ENCODE measurements at places on chromosomes 7 and 10. TPM values are rescaled to one million over a fixed set of nuclear protein-coding genes. Genes with fewer than 3 reads are reported as not detected.

ADAM12 gene
- total RNA-seq = 166 TPM

ZNF722 gene
- not detected for total RNA-seq

GRCh38 chr10:34821587-34822585 is 6.8 kb upstream of the PARD3 start:
- H3K4me1 ChIP-seq = peaks cover 3% of the 10 kb centered on the region
- H3K4me3 ChIP-seq = no peak overlapping the region
- H3K27me3 ChIP-seq = no peaks in the 10 kb centered on the region
- no peaks in the 10 kb centered on the region for H3K36me3 ChIP-seq

GRCh38 chr10:15037691-15038090 is 6.1 kb upstream of the OLAH start:
- DNase-seq = no peak
- H3K36me3 ChIP-seq = peaks cover 2% of the 10 kb centered on the region
- peaks cover 18% of the 10 kb centered on the region for H3K4me1 ChIP-seq
- H3K27ac ChIP-seq = no peak overlapping the region

SLC26A3 gene
- not detected for total RNA-seq

CLDN3 gene
- total RNA-seq = 0.32 TPM

- H3K4me1 ChIP-seq = peaks cover 28% of the 10 kb centered on the region
- peak overlapping the region; percentile 92 for H3K27ac ChIP-seq
- H3K4me3 ChIP-seq = peak overlapping the region; percentile 13
These were observed 44.1 kb downstream of the HGF start for GRCh38 chr7:81725812-81726127.

GRCh38 chr10:101066146-101066895 is 4.5 kb downstream of the KAZALD1 start:
- peak overlapping the region; percentile 83 for H3K4me3 ChIP-seq
- peak overlapping the region; percentile 63 for H3K27ac ChIP-seq
- no peaks in the 10 kb centered on the region for H3K27me3 ChIP-seq
- DNase-seq = no peak
- no peaks in the 10 kb centered on the region for H3K36me3 ChIP-seq

- peaks cover 2% of the 10 kb centered on the region for H3K36me3 ChIP-seq
- peak; percentile 38 for DNase-seq
- peaks cover 47% of the 10 kb centered on the region for H3K4me1 ChIP-seq
- H3K4me3 ChIP-seq = peak overlapping the region; percentile 73
- no peaks in the 10 kb centered on the region for H3K27me3 ChIP-seq
- H3K27ac ChIP-seq = no peak overlapping the region
These were observed 3.2 kb downstream of the IMPDH1 start for GRCh38 chr7:128406314-128407232.

GRCh38 chr10:121459622-121460453 is 138.4 kb downstream of the FGFR2 start:
- no peak overlapping the region for H3K4me3 ChIP-seq
- no peaks in the 10 kb centered on the region for H3K27me3 ChIP-seq
- H3K36me3 ChIP-seq = no peaks in the 10 kb centered on the region
- no peak for DNase-seq
- H3K4me1 ChIP-seq = peaks cover 29% of the 10 kb centered on the region

AGR2 gene
- total RNA-seq = not detected

- H3K27ac ChIP-seq = no peak overlapping the region
- no peaks in the 10 kb centered on the region for H3K27me3 ChIP-seq
- no peak overlapping the region for H3K4me3 ChIP-seq
- no peak for DNase-seq
- H3K36me3 ChIP-seq = no peaks in the 10 kb centered on the region
These were observed 500.5 kb upstream of the LRRN3 start for GRCh38 chr7:110590415-110590814.

DNA sequence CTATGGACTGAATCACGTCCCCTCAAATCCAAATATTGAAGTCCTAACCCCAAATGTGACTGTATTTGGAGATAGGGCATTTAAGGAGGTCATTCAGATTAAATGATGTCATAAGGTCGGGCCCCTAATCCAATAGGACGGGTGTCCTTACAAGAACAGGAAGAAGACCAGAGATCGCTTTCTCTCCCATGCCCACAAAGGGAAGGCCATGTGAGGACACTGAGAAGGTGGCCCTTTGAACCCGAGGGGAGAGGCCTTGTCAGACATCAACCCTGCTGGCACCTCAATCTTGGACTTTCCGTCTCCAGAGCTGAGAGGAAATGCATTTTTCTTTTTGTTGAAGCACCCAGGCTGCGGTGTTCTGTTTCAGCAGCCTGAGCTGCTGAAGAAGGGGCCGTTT is 72.3 kb upstream of the KLF6 start:
- no peaks in the 10 kb centered on the region for H3K27me3 ChIP-seq
- no peaks in the 10 kb centered on the region for H3K36me3 ChIP-seq
- no peak overlapping the region for H3K4me3 ChIP-seq
- H3K4me1 ChIP-seq = peaks cover 47% of the 10 kb centered on the region
- no peak for DNase-seq
- no peak overlapping the region for H3K27ac ChIP-seq

DNA sequence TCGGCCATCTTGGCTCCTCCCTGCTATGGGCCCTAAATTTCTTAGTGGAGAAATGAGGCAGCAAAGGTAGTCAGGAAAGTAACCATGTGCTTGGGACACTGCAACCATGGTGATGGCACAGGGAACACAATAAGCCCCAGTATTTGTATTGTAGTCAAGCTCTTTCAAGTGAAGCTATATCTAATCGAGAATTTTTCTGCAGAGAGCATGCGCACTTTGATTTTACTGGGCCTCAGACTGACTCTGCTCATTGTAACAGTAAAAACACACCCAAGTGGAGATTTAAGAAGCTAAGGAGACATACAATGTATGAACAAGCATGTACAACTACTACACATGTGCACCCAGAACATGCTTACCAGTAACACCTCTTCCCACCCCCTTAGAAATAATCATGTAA is 67.3 kb upstream of the TMEM229A start:
- H3K4me1 ChIP-seq = no peaks in the 10 kb centered on the region
- no peaks in the 10 kb centered on the region for H3K36me3 ChIP-seq
- H3K27me3 ChIP-seq = peaks cover 4% of the 10 kb centered on the region
- DNase-seq = no peak
- H3K27ac ChIP-seq = no peak overlapping the region

DNA sequence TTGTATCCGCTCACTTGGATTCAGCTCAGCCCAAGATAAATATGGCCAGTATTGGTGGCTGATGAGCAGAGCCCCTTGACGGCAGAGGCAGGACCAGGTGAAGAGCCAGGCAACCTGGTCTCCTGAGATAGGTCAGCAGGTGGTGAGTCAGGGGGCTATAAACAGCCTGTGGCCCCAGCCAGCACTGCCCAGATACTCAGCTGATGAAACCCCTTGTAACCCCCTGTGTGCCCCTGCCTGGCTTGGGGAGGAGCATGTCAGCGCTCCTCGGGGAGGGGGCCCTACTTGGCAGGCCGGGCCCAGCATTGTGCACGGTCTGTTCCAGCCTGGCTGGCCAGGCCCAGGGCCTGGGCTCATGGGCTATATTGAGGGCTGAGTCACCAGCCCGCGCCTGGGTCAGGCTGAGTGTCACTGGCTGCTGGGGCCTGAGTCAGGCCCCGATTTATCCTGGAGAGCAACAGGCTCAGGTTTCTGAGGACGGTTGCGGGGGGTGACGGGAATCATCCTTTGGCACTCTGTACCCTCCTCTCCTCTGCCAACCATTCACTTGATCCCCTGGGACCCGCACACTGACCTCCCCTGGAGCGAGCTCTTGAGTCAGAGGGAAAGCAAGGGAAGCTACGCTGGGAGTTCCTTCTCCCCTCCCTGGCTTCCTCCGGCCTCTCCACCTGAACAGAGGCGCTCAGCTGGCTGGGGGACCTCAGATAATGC is 2.8 kb upstream of the FLNC start:
- peak overlapping the region; percentile 98 for H3K27ac ChIP-seq
- peak overlapping the region; percentile 15 for H3K4me3 ChIP-seq
- H3K36me3 ChIP-seq = no peaks in the 10 kb centered on the region
- H3K4me1 ChIP-seq = peaks cover 46% of the 10 kb centered on the region

DNA sequence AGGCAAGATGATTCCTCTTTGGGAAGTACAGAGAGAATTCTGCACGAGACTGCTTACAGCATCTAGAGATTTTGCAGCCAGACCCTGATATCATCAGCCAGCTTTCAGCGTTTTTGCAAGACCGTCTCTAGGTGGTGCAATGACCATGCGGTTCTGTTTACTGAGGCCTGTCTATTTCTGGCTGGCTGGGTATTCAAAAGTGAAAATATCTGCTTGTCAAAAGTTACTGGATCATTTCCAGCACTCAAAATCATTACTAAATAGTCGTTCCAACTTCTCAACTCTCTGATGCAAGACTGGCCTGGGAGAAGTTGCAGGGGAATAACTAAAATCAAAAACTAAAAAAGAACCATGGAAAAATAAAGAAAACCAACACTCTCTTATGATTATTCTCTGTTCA is 240.1 kb downstream of the ELMO1 start:
- peaks cover 21% of the 10 kb centered on the region for H3K4me1 ChIP-seq
- peak overlapping the region; percentile 68 for H3K27ac ChIP-seq
- no peak overlapping the region for H3K4me3 ChIP-seq
- DNase-seq = no peak
- H3K27me3 ChIP-seq = peaks cover 6% of the 10 kb centered on the region

GRCh38 chr7:154628556-154628955 is 374.4 kb downstream of the PAXIP1 start:
- no peak overlapping the region for H3K27ac ChIP-seq
- H3K4me3 ChIP-seq = no peak overlapping the region
- H3K36me3 ChIP-seq = no peaks in the 10 kb centered on the region
- H3K4me1 ChIP-seq = no peaks in the 10 kb centered on the region
- no peaks in the 10 kb centered on the region for H3K27me3 ChIP-seq

DNA sequence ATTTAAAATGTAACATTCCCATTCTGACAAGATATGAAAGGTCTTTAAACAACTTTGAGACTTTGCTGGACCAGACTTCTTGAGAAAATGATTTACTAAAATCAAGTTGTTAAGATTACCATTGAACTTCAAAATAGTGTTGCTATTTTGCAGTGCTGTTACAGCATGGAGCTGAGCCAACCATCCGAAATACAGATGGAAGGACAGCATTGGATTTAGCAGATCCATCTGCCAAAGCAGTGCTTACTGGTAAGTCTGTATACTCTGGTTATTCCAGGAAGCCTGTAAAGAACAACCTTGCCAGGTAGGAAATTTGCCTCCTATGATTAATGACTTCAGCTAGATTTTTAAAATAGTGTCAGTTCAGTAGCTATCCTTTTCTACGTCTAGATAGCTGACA is 18.8 kb downstream of the TNKS2 start:
- H3K27me3 ChIP-seq = no peaks in the 10 kb centered on the region
- H3K27ac ChIP-seq = peak overlapping the region; percentile 45
- H3K4me3 ChIP-seq = no peak overlapping the region
- peaks cover 35% of the 10 kb centered on the region for H3K4me1 ChIP-seq

LRRC18 gene
- not detected for total RNA-seq

DNA sequence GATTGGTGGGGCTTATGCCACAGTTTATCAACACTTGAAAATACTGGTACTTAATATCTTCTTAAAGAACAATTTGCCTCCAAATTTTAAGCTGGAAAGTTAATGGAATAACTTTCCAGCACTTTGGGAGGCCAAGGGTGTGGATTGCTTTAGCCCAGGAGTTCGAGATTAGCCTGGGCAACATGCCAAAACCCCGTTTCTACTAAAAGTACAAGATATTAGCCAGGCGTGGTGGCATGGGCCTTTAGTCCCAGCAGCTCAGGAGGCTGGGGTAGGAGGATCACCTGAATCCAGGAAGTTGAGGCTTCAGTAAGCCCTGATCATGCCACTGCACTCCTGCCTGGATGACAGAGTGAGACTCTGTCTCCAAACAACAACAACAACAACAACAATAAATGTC is 56.0 kb downstream of the PRF1 start:
- peaks cover 11% of the 10 kb centered on the region for H3K4me1 ChIP-seq
- no peaks in the 10 kb centered on the region for H3K27me3 ChIP-seq
- no peak overlapping the region for H3K4me3 ChIP-seq
- DNase-seq = no peak
- no peaks in the 10 kb centered on the region for H3K36me3 ChIP-seq
- no peak overlapping the region for H3K27ac ChIP-seq

- H3K4me1 ChIP-seq = peaks cover 11% of the 10 kb centered on the region
- no peak for DNase-seq
- H3K27ac ChIP-seq = no peak overlapping the region
- H3K4me3 ChIP-seq = no peak overlapping the region
- no peaks in the 10 kb centered on the region for H3K27me3 ChIP-seq
- H3K36me3 ChIP-seq = no peaks in the 10 kb centered on the region
These were observed 5.0 kb upstream of the PAXIP1 start for GRCh38 chr7:155007947-155008346.

DNA sequence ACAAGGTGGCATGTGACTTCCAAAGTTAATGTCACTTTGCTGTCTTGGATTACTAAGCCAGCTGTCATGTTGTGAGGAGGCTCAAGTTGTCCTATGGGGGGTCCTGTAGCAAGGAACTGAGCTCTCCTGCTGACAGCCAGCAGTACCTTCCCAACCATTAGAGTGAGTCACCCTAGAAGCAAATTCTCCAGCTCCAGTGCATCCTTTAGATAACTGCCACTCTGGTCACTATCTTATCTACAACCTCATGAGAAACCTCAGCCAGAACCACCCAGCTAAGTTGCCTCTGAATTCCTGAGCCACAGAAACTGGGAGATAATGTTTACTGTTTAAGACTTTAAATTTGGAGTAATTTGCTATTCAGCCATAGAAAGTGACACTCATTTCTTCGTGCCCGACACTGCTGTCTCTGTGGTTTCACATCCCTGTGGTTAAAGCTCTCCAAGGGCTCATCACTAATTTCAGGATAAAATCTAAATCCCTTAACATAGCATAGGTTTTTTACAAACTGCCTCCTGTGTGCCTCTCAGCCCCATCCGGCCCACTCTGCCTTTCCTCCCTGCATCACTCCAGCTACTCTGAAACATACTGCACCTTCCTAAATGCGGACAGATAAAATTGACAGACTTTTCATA is 83.5 kb downstream of the PRR15 start:
- peaks cover 13% of the 10 kb centered on the region for H3K4me1 ChIP-seq
- H3K27me3 ChIP-seq = no peaks in the 10 kb centered on the region
- no peaks in the 10 kb centered on the region for H3K36me3 ChIP-seq
- no peak overlapping the region for H3K4me3 ChIP-seq
- H3K27ac ChIP-seq = no peak overlapping the region

HOXA6 gene
- not detected for total RNA-seq

- H3K4me3 ChIP-seq = no peak overlapping the region
- H3K36me3 ChIP-seq = no peaks in the 10 kb centered on the region
- peak overlapping the region; percentile 84 for H3K27ac ChIP-seq
- H3K4me1 ChIP-seq = peaks cover 33% of the 10 kb centered on the region
- no peaks in the 10 kb centered on the region for H3K27me3 ChIP-seq
These were observed 52.1 kb downstream of the WIPF3 start for GRCh38 chr7:29858191-29858951.

EN2 gene
- 0.15 TPM for total RNA-seq

DNA sequence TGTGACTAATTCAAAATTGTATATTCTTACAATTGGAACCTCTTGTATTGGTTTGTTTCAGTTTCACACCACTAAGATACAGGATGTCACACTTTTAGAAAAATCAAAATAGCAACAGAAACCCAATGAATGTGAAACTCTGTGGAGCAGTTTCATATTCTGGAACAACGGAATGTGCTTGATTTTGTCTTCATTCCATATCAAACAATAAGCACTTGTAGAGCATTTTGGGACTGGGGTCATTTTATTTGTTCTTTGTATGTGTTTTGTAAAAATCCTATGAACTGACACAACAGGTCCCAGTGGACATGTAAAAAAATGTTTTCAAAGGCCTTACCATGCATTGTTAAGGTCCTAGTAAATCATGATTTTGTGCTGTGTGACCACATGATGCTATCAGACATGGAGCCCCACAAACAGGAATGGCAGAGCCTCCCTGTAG is 123.1 kb downstream of the DKK1 start:
- H3K27ac ChIP-seq = no peak overlapping the region
- no peak overlapping the region for H3K4me3 ChIP-seq
- H3K4me1 ChIP-seq = no peaks in the 10 kb centered on the region
- DNase-seq = no peak
- H3K36me3 ChIP-seq = no peaks in the 10 kb centered on the region
